ENCODE measurements at places on chromosomes 1 and 21.

GRCh38 chr21:36627242-36627641 is 71.7 kb upstream of the SIM2 start:
- H3K27ac ChIP-seq = no peak overlapping the region
- H3K4me1 ChIP-seq = no peaks in the 10 kb centered on the region
- no peak overlapping the region for H3K4me3 ChIP-seq
- H3K36me3 ChIP-seq = no peaks in the 10 kb centered on the region
- no peaks in the 10 kb centered on the region for H3K27me3 ChIP-seq
- no peak for DNase-seq

- peak; percentile 87 for DNase-seq
- no peaks in the 10 kb centered on the region for H3K4me1 ChIP-seq
- H3K27me3 ChIP-seq = no peaks in the 10 kb centered on the region
These were observed at the start of gene LUZP1 for GRCh38 chr1:23168445-23169194. LUZP1 (minus strand) TSS chr1:23168856.

- DNase-seq = no peak
- no peaks in the 10 kb centered on the region for H3K4me1 ChIP-seq
- no peaks in the 10 kb centered on the region for H3K36me3 ChIP-seq
These were observed 485.4 kb upstream of the LRRC7 start for GRCh38 chr1:69082312-69082711.

- no peak overlapping the region for H3K27ac ChIP-seq
- H3K27me3 ChIP-seq = no peaks in the 10 kb centered on the region
These were observed 59.7 kb upstream of the PSEN2 start for GRCh38 chr1:226810681-226811080.

DNA sequence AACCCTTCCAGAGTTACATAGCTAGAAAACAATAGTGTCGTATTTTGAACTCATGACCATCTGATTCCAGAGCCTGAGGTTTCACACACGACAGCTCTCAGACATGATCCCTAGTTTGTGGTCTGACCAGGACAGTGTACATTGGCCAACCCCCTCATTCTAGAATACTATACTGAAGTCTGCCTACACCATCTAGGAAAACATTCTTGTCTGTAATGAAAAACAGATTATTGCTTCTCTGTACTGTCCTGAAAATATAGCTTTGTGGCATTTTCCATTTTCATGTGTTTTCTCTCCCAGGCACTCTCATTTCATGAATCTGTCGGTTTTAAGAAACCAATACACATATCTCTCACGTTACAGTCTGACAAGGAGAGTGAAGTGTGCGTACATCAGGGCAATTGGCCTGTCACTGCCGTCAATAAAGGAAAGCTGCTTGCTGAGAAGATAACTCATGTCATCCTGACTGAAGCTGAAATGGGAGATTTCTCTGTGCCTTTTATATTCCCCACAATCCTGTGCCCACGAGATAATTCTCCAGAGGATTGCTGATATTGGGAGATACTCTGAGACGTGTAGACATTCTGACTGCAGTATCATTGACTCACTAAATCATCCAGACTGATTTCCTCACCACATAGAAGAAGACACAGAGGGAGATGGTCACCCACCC is 585.6 kb downstream of the PLPP3 start:
- H3K4me1 ChIP-seq = no peaks in the 10 kb centered on the region
- no peaks in the 10 kb centered on the region for H3K27me3 ChIP-seq
- H3K27ac ChIP-seq = no peak overlapping the region
- DNase-seq = no peak
- H3K4me3 ChIP-seq = no peak overlapping the region

GRCh38 chr1:153723687-153724086 is 4.2 kb upstream of the INTS3 start:
- H3K36me3 ChIP-seq = no peaks in the 10 kb centered on the region
- no peak overlapping the region for H3K4me3 ChIP-seq
- no peak overlapping the region for H3K27ac ChIP-seq
- no peaks in the 10 kb centered on the region for H3K4me1 ChIP-seq
- DNase-seq = no peak

DNA sequence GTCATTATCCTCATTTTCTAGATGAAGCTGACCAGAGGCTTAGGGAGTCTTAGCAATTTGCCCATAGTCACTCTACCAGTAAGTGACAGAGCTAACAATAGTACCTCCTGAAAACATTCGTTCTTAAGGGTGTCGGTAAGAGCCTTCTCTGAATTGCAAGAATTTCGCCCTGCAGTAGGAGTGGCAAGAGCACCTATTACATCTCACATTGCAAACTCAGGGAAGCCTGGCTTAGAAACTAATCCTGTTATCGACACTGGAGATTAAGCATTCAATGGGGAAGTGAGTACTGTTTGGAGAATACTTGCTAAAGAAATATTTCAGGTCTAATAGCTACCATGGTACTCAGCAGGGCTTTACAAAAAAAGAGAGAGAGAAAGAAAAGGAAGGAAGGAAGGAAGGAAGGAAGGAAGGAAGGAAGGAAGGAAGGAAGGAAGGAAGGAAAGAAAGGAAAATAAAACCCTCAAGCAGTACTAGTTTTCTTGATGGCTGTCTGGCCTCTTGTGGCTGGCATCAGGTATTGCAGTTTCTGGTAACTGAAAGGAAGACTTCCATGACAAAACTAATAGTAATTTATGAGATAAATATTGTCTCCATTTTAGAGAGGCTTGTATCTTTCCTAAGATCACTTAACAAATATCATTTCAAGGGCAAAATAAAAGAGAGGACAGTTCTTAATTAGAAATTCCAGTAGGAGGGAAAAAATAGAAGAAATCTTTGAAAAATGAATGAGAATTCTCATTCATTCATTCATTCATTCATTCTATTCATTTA is 10.4 kb downstream of the C1orf226 start:
- H3K27ac ChIP-seq = no peak overlapping the region
- H3K36me3 ChIP-seq = no peaks in the 10 kb centered on the region

DNA sequence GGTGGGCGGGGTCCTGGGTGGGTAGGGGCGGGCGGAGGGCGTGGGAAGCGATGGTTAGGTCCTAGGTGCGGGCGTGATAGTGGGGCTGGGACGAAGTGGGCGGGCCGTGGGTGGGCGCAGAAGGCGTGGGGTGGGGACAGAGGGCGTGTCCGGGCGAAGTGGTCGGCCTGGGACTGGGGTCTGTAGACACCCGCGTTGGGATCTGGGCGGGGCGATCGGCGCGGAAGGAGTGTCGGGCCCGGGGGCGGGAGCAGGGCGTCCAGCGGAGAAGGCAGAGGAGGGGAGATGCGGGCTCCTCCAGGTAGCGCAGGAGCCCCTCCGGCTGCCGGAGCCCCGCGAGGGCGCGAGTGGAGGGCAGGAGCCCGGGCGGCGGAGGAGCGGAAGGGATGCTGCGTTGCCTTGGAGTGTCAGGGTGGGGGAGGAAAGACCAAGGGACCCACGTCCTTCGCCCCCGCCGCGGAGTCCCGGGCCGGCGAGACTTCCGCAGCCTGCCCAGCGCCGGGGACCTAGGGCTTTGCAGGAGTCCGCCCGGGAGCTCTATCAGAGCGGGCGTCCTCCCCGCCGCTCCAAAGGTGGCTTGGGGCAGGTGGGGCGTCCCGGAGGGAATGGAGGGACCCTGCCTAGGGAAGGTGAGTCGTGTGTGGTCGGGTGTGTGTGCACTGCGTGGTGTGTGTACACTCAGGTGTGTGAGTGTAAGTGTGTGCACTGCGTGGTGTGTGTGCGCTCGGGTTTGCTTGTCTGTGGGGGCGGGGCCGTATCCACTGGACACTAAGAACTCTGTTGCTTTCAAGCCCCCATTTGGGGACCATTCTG is 27.0 kb upstream of the PRSS38 start:
- H3K27ac ChIP-seq = peak overlapping the region; percentile 76
- peak overlapping the region; percentile 43 for H3K4me3 ChIP-seq
- H3K4me1 ChIP-seq = peaks cover 17% of the 10 kb centered on the region
- no peak for DNase-seq

DNA sequence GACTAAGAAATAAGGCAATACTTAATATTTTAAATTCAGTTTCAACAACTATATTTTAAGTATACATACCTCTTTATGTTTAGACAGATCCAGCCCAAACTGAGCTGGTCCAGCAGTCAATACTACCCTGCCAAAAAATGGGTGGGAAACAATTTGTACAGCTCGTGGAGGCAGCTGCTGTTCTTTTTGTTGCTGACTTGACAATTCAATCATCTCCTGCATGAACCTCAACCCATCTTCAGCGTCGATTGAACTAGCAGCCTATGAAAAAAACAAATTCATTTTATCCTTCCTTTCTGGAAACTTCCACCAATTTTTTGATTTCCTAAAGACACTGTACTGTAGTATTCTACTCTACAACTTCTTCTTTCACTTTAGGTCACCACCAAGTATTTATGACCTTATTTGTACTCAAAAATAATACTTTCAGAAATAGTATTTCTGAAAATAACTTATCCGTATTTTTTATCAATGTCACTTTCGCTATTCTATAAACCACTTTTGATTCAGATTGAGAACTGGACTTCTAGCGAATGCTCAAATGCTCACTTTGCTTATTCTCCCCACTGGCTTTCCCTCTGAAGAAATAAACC is 46.5 kb downstream of the EDEM3 start:
- H3K36me3 ChIP-seq = no peaks in the 10 kb centered on the region
- H3K27me3 ChIP-seq = no peaks in the 10 kb centered on the region
- DNase-seq = no peak
- H3K4me3 ChIP-seq = no peak overlapping the region

DNA sequence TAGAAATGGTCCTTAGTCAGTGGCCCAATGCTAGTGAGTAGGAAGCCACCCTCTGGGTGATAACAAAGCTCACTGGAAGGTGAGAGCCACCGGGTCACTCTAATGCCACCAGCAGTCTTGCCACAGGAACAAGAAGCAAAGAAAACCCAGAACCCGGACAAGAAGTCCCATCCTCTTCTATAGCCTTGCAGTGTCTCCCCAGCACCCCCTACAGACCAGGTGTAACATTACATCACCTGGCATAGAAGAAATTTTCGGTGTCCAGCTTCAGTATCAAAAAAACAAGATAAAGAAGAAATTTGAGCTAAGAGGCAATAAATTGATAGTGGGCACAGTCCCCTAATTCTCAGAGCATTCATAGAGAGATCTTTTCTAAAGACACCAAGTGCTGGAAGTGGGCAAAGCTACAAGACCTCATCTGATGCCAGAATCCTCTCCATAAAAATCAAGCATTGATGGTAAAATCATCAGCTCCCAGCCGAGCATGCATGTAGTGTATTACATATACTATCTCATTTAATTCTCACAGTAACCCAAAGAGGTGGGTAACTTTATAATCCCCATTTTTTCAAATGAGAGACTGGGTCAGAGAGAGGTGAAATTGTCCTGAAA is 491.0 kb downstream of the MATN1 start:
- no peak overlapping the region for H3K4me3 ChIP-seq
- H3K36me3 ChIP-seq = no peaks in the 10 kb centered on the region
- no peak overlapping the region for H3K27ac ChIP-seq

GRCh38 chr21:42193131-42193671 is 25.7 kb upstream of the ABCG1 start:
- no peaks in the 10 kb centered on the region for H3K36me3 ChIP-seq
- no peak overlapping the region for H3K4me3 ChIP-seq
- H3K27ac ChIP-seq = no peak overlapping the region
- no peaks in the 10 kb centered on the region for H3K27me3 ChIP-seq
- peaks cover 15% of the 10 kb centered on the region for H3K4me1 ChIP-seq
- no peak for DNase-seq

DNA sequence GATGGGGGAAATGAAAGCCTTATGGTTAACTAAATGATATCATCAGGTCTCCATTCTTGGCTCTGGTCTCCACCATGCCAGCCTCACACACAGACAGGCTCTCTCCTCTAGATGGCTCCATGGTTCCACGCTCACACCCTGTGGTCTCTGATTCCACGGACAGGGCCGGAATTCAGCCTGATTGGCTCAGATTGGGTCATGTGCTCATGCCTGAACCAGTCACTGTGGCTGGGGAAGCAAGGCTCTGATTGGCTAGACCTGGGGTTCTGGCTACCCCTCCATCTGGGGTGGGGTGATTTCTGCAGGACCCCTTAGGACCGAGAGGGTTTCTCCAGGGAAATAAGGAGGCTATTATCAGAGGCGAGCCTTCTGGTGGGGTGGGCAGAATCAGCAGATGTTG is 277.0 kb downstream of the PTPRU start:
- no peak overlapping the region for H3K4me3 ChIP-seq
- H3K36me3 ChIP-seq = no peaks in the 10 kb centered on the region
- no peak for DNase-seq
- no peaks in the 10 kb centered on the region for H3K27me3 ChIP-seq
- H3K27ac ChIP-seq = no peak overlapping the region

DNA sequence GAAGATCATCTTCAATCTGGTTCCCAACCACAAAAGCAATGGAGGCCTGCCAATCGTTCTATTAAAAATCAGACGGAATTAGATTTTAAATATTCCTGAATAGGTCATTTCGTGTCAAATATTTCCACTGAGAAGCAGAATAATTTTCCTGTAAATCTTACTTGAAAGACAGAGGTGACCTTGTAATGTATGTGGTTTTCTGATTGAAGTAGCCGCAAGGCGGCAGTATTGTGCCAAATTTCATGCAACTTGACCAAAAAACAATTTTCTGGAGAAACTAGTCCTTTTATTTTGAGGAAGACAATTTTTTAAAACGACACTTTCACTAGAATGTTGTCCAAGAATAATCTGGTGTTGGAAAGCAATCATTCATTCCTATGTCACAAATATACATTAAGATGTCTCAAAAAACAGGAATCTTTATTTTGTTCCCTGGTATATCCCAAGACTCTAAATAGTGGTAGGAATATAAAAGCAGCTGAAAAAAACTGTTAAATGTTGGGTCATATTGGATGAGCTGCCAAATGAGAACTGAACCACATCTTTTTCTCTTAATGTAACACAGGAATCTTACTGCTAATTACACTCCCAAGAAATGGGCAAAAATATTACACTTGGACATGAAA is 33.6 kb downstream of the SPAG17 start:
- H3K4me3 ChIP-seq = no peak overlapping the region
- no peaks in the 10 kb centered on the region for H3K36me3 ChIP-seq

DNA sequence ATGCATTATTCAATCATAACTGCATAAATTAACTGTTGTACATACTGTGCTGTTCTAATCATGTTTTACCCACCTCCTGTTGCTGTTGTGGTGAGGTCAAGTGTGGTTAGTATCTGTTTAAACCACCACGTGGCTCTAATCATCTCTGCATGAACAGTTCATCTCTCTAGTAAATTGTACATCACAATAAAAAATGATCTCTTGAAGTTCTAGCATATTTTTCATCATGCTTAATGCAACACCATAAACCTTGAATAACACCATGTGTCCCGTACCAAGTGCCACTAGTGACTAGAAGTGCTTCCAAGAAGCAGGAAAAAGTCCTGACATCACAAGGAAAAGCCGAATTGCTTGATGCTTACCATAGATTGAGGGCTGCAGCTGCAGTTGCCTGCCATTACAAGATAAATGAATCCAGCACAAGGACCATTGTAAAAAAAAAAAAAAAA is 51.7 kb downstream of the SNRPE start:
- H3K27me3 ChIP-seq = no peaks in the 10 kb centered on the region
- no peaks in the 10 kb centered on the region for H3K4me1 ChIP-seq
- no peak overlapping the region for H3K27ac ChIP-seq
- no peak overlapping the region for H3K4me3 ChIP-seq
- no peaks in the 10 kb centered on the region for H3K36me3 ChIP-seq

- DNase-seq = no peak
- H3K27ac ChIP-seq = no peak overlapping the region
- H3K27me3 ChIP-seq = no peaks in the 10 kb centered on the region
- no peaks in the 10 kb centered on the region for H3K36me3 ChIP-seq
These were observed 39.1 kb upstream of the NHLH2 start for GRCh38 chr1:115879977-115880376.

- no peak overlapping the region for H3K4me3 ChIP-seq
- H3K4me1 ChIP-seq = no peaks in the 10 kb centered on the region
- no peaks in the 10 kb centered on the region for H3K36me3 ChIP-seq
These were observed 461.7 kb downstream of the PTPRU start for GRCh38 chr1:29698033-29698432.
